Jurkat, Clone E6-1 (cell line): ENCODE measurements at places on chromosomes 13 and 19.

DNA sequence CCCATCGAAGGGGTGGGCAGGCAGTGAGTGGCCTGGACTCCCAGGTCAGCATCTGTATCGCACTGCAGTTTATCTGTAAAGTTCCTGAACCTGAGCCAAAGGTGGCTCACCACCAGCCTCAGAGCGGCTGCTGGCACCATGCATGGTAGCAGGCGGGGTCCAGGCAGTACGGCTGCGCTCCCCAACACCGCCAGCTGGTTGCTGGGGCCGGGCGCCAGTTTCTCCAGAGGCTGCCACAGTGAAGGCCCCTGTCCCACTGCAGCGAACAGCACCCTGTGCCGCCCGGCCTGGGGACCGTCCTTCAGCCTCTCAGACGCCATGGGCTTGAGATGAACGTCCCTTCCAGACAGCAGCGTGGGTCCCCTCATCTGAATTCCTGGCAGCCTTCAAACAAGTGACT, 109.8 kb downstream of the KDM4B start:
- DNase-seq = no peak

GRCh38 chr19:6101291-6101825, 8.9 kb downstream of the RFX2 start:
- DNase-seq = no peak

DNA sequence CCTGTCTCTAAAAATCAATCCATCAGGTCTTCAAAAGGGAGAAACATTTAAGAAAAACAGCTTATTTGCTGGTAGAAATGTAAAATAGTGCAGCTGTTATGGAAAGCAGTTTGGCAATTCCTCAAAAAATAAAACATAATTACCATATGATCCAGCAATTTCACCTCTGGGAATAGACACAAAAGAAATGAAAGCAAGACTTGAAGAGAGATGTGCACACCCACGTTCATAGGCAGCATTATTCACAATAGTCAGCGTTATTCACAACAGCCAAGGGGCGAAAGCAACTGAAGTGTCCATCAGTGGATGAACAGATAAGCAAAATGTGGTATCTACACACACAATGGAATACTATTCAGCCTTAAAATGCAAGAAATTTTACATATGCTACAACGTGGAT, 45.1 kb upstream of the DOCK9 start:
- DNase-seq = no peak

- DNase-seq = no peak
Measured at GRCh38 chr19:47682939-47683338, 30.3 kb upstream of the EHD2 start.

GRCh38 chr19:31492050-31492449, 142.8 kb upstream of the TSHZ3 start:
- no peak for DNase-seq

- no peak for DNase-seq
Measured at GRCh38 chr13:21015284-21015683, 46.1 kb downstream of the LATS2 start.

GRCh38 chr19:28687296-28687695, 525.7 kb downstream of the UQCRFS1 start:
- no peak for DNase-seq

GRCh38 chr19:19571071-19571786, 33.2 kb downstream of the CILP2 start:
- DNase-seq = no peak

DNA sequence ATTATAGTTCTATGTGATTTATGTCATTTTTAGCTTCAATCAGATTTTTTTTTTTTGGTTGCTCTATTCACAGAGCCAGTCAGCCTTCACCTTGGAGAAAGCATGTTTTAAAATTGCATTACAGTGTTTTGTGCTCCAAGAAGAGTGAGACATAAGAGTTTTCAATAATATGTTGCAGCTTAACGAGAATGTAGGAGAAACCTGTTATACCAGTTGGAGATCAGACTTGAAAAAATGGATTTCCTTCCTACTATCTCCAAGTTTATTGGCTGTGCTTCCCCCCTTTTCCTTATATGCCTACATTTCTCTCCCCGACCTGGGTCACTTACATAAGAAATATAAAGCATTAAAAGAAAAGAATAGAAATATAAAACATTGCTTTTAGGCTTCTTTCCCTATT, 123.9 kb upstream of the ARGLU1 start:
- no peak for DNase-seq

- DNase-seq = no peak
Measured at GRCh38 chr19:57334191-57334590, 13.9 kb downstream of the ZNF543 start.

DNA sequence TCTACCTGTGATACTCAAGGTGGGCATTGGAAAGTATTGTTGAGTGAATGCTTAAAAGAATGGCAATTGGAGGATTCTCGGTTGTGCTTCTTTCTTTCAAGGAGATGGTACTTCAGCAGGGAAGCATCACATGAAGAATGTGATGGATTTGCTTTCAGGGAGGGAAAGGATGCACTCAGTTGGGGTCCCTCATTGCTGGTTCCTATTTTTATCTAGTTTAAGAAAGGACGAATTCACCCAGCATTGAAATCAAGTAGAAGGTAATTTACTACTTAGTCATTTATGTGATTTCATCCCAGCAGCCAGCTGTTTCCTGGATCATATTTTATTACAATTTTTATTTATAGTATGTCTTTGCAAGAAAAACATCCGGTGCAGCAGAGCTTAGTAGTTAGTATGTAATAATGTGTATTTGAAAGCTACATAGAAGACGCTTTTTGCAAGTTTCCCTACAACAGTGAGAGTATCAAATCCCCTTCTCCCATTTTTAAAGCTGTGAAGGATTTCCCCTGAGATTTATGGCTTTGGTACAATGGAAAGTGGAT, 417.9 kb downstream of the GPC5 start:
- no peak for DNase-seq

- DNase-seq = no peak
Measured at GRCh38 chr19:35031072-35031881, 1.0 kb downstream of the SCN1B start.

GRCh38 chr19:29551774-29552173, 26.0 kb downstream of the VSTM2B start:
- no peak for DNase-seq

DNA sequence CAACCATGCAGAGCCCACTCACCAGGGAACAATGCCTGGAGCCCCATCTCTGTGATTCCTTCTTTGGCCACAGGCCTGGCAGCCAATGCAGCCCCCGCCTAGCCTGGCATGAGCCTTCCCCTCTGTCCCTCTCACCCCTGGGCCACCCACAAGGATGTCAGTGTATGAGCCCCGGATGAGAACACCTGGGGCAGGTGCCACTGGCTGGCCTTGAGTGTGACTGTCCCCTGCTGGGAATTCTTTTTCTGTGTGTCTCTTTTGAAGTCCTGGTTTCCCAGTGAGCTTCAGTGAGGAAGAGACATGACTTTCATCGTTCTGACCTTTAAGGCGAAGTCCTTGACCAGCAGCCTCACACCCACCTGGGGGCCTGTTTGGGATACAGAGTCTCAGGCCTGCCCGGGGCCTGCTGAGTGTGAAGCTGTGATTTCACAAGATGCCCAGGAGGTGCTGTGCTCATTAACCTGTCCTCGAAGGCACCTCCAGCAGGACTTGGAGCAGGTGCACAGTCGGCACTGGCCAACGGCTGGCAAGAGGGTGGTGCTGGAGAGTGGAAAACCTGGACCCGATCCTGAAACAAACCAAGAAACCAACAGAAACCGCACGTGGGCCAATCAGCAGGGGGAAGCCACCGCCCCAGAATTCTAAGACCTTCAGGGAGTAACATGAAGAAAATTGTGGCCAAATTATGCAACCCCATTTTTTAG, 27.4 kb upstream of the SPACA7 start:
- DNase-seq = no peak

GRCh38 chr19:29475469-29475868, 50.3 kb upstream of the VSTM2B start:
- no peak for DNase-seq

GRCh38 chr19:56664511-56664910, 7.0 kb downstream of the ZNF835 start:
- DNase-seq = no peak

DNA sequence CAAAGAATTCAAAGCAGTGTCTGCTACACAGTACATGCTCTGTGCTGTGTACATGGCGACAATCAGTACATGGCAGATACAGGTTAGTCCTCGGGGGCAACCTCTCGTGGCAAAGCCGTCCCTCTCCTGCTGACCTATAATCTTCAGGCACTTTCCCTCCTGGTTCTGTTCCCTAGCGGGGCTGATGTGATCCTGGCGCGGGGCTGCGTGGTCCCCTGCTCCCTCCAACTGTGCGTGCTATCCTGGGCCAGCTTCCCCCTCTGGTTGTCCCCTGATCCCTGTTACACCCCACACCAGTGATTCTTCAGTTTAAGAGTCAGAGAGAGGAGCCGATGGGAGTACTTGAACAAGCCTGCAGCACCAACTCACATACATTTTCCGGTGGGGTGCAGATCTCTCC, 12.1 kb downstream of the MAG start:
- DNase-seq = no peak

GRCh38 chr13:31781064-31781463, 41.7 kb downstream of the RXFP2 start:
- no peak for DNase-seq

DNA sequence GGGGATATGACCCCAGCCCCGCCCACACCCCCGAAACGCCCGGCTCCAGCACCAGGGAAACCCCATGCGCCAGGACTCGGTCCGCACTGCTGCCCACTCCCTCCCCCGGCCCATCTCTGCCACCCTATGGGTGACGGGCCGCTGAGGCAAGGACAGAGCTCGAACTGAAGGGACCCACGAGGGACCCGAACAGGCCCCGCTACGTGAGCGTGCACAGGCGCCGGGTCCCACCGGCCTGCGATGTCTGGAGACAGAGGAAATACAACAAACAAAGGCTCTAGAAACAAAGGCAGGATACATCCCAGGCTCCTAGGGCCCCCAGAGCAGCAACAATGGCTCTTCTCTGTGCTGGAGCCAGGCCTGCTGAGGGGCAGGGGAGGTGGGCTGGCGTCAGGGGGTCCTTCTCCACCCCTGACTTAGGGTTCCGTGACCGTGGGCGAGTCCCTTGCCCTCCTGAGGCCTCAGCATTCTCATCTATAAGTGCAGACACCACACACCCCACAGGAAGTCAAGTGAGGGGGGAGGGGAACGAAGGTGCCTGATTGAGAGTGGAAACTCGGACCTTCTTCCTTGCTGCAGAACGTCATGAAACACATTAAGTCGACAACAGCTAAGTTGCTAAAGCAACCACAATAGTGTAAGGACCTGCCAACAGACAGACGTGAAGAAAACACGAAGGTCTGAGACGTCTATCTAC, 3.1 kb downstream of the ABHD17A start:
- DNase-seq = peak; percentile 56

GRCh38 chr13:91269237-91269636, 78.2 kb upstream of the MIR17HG start:
- no peak for DNase-seq

- no peak for DNase-seq
Measured at GRCh38 chr19:18059902-18060301, 26.8 kb downstream of the IL12RB1 start.

DNA sequence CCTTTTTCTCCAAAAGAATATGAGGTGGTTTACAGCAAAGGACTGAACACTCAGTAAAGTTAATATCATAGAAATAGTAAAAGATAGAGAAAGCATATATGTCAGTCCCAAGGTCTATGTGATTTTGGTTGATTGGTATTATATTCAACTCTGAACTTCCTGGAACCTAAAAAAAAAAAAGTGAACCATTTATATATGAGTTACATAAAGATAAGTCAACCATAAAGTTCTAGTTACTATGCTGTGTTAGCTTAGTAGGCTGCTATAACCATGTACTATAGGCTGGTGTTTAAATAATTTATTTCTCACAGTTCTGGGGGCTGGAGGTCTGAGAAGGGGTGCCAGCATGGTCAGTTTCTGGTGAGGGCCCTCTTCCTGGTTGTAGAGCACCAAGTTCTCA, 475.6 kb downstream of the KLF12 start:
- no peak for DNase-seq

DNA sequence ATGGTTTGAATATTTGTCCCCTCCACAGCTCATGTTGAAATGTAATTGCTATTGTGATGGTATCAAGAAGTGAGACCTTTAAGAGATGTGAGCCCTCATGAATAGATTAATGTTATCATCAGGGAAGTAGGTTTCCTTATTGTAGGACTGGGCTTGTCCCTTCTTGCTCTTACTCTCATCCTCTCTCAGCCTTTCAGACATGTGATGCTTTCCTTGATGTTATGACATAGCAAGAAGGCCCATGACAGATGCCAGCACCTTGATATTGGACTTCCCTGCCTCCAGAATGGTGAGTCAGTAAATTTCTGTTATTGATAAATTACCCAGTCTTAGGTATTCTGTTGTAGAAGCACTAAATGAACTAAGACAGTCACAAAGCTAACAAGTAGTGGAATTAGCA, 5.7 kb upstream of the ZMYM2 start:
- no peak for DNase-seq

- DNase-seq = no peak
Measured at GRCh38 chr13:21530656-21531055, 71.6 kb upstream of the ZDHHC20 start.

DNA sequence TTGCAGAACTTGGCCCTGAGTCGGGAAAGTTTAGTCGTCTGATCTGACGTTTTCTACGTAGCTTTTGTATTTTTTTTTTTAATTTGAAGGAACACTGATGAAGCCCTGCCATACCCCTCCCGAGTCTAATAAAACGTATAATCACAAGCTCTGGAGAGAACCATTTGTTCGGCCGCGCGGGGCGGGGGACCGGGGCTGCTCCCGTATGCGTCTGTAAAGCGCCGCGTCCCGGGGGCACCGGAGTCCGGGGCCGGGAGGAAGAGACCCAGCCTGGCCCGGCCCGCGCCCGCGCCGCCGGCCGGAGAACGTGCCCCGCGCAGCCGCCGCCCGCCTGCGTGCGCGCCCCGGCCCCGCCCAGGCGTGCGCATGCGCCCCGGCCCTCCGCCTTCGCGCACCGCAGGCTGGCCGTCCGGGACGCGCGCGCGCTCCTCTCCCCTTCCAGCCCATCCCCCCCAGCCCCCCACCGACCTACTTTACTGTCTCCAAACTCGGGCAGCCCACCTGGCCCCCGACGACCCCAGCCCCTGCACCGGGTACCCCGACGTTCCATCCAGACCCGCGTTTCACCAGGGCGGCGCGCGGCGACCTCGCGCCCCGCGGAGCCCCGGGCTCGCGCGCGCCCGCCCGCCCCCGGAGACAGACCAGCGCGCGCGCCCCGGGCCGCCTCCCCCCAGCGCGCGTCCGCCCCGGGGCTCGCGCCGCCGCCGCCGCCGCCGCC, 785 bp upstream of the USF2 start:
- peak; percentile 37 for DNase-seq

DNA sequence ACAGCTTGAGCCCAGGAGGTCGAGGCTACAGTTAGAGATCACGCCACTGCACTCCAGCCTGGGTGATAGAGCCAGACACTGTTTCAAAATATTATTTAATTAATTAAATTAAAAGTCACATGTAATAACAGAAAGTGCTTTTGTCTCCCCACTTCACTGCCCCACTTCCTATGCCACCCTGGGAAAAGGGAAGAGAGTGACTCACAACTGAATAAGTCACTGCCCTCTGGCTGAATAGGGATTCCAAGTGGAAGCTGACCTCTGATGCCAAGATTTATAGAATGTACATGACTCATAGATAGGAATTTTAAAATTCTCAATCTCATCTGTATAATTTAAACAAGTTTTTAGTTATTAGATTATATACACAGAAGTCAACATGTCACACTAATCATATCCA, 22.2 kb upstream of the ERVV-1 start:
- no peak for DNase-seq

- no peak for DNase-seq
Measured at GRCh38 chr19:45154064-45154827, 6.5 kb downstream of the NKPD1 start.

GRCh38 chr13:109789262-109789661, 2.9 kb upstream of the IRS2 start:
- no peak for DNase-seq
